Activated CD4-positive, alpha-beta memory T cell treated with anti-CD3 and anti-CD28 coated beads, Interleukin-2, amount 10 ng/mL, durations not matched to agents 7 days and 5 days (primary cell): ENCODE measurements at places on chromosomes 11 and 22.

GRCh38 chr11:3736816-3737215 lies 60.5 kb downstream of the NUP98 start:
- no peak for DNase-seq
- no peaks in the 10 kb centered on the region for H3K27me3 ChIP-seq
- no peak overlapping the region for H3K27ac ChIP-seq
- no peak overlapping the region for H3K4me3 ChIP-seq

DNA sequence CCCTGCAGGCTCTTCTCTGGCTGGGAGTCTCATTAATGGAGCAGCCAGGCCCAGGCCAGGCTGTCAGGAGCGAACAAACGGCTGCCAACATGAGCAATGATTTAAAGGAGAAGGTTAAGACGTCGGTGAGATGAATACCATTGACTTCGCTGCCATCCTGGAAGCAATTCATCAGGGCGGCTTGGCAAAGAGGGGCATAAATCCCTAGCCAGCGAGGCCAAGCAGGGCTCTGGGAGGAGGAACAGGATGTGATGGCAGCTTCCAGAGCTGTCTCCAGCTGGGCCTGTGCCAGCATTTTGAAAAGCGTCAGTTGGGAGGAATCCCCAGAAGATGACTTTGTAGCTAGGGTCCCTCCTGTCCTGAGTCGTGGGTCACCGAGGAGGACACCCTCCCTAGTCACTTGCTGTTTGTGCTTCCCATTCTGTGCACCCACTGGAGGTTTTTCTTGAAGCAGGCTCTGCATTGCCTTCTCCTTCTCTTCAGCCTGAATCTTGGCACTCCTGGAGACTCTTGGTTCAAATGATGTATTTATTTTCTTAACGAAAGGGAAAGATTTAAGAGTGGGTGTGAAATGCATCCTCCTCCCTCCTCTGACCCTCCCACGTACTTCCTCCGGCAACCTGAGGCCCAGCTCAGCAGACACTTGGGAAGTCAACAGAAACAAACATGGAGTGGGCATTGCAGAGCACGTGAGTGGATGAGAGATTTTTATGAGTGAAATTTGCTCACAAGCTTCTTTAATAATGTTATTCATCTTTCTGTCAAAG lies 476.3 kb upstream of the CADM1 start:
- no peaks in the 10 kb centered on the region for H3K4me1 ChIP-seq
- H3K27ac ChIP-seq: no peak overlapping the region
- no peak overlapping the region for H3K4me3 ChIP-seq
- DNase-seq: no peak
- no peaks in the 10 kb centered on the region for H3K36me3 ChIP-seq
- peaks cover 10% of the 10 kb centered on the region for H3K27me3 ChIP-seq

DNA sequence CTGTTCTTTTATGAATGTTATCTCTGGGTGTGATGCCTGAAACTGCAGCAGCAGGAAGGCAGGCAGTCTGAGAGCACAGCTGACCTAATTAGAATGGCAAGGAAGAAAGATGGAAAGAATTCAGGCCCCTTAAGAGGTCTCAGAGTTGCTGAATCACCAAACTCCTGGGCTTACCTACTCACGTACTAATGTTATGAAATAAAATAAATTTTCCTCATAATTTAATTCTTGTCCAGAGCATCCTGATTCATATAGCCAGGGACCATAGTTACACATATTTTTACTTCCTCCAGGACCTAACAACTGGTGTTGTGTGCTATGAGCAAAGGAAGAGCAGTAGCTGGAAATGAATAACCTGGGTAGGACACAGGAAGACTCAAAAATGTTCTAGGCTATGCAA lies 41.9 kb downstream of the SNX19 start:
- peaks cover 49% of the 10 kb centered on the region for H3K36me3 ChIP-seq
- no peaks in the 10 kb centered on the region for H3K27me3 ChIP-seq
- DNase-seq: no peak
- no peaks in the 10 kb centered on the region for H3K4me1 ChIP-seq
- no peak overlapping the region for H3K27ac ChIP-seq

DNA sequence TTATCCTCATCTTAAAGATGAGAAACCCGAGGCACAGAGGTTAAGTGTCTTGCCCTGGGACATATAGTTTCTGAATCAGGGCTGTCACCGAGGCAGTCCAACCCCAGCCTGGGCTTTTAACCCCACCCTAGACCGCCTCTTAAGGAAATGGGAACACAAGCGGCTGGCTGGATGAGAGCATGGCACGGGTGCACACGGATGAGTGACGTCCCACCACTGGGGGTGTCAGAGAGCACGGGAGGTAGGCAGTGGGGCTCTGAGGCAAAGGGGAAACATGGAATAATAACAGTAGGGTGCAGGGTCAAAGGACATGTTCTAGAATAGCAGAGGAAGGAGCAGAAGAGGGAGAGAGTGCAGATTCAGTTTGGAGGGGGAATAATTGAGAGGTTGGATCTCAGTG lies 22.3 kb downstream of the PPFIBP2 start:
- H3K36me3 ChIP-seq: peaks cover 10% of the 10 kb centered on the region
- H3K27me3 ChIP-seq: peaks cover 20% of the 10 kb centered on the region
- peaks cover 71% of the 10 kb centered on the region for H3K4me1 ChIP-seq
- DNase-seq: no peak

DNA sequence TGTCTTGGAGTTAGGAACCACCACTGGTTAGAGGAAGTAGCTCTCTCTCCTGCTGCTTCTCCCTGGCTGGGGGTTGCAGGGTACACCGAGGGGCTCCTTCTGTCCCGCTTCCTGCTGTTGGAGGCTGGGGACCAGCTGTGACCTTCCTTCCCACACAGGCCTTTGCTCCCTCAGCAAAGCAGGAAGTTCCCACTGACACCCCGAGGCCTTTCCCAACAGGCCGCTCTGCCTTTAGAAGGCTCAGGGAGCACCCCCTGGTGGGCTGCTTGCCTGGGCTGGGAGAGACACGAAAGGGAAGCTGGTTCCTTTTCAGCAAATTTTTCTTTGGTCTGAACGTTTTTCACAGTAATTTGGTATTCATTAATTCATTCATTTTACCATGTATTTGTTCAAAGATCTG lies 527.9 kb upstream of the B3GAT1 start:
- no peaks in the 10 kb centered on the region for H3K36me3 ChIP-seq
- no peak overlapping the region for H3K27ac ChIP-seq
- H3K27me3 ChIP-seq: no peaks in the 10 kb centered on the region
- no peaks in the 10 kb centered on the region for H3K4me1 ChIP-seq
- H3K4me3 ChIP-seq: no peak overlapping the region
- DNase-seq: no peak

DNA sequence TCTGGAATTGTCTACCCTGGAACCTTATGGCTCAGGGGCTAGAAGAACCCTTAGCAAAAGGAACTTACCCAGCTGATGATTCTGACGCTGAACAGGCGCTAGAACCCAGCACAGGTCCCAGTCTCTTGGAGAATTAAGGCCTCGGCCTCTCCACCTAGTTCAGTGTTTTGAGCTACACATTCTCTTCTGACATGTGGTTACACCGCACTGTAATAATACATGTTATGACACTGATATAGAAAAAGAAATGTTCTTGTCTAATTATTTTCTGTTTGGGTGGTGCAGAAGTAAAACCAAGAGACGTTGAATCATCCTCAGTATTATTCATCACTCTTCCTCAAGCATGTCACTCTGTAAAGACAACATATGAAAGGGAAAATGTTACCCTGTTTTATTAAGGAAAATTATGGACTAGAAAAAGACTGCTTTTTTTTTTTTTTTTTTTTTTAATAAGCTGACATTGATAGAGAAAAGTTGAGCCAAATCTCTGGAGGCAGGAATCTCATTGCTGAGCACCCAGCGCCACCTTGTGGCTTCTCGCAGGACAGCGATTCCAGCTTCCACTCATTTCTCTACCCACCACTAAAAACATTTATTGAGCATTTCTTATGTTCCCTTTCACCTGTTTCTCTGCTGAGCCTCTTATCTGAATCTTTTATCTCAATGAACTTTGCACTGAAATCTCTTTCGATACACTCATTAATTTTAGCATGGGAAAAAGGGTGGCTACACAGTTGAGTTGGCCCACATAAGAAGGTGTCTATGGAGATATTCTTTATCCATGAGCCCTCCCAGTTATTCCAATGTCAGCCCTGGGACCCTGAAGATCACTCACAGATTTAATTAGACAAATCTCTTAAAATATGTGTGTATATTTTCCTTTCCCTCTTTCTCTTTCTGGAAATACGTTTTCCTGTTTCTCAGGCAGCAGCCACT lies 12.6 kb upstream of the APLNR start:
- H3K27me3 ChIP-seq: peaks cover 26% of the 10 kb centered on the region
- H3K27ac ChIP-seq: no peak overlapping the region
- peaks cover 6% of the 10 kb centered on the region for H3K4me1 ChIP-seq
- no peaks in the 10 kb centered on the region for H3K36me3 ChIP-seq
- H3K4me3 ChIP-seq: no peak overlapping the region

GRCh38 chr11:12109591-12110196 lies 696 bp upstream of the MICAL2 start:
- H3K4me1 ChIP-seq: peaks cover 59% of the 10 kb centered on the region
- H3K27me3 ChIP-seq: no peaks in the 10 kb centered on the region
- peak overlapping the region; percentile 82 for H3K4me3 ChIP-seq
- peak overlapping the region; percentile 97 for H3K27ac ChIP-seq

DNA sequence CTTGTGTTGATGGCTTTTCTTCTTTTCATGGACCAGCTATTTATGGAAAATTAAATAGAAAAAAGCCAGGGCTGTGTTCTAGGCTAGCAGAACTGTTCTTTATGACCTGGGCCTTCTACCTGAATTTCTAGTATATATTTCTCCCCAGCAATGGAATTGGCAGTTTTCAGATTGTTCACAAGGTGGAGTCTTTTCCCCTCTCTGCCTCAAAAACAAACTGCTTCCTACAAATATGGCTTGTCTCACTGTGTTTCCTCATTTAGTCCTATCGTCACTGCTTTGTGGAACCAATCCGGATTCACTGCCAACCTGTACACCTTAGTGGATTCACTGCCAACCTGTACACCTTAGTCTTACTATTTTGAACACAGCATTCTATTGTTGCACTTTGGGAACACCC lies 5.0 kb upstream of the APOL5 start:
- H3K4me1 ChIP-seq: no peaks in the 10 kb centered on the region
- no peak overlapping the region for H3K27ac ChIP-seq
- DNase-seq: no peak
- H3K27me3 ChIP-seq: peaks cover 5% of the 10 kb centered on the region
- no peaks in the 10 kb centered on the region for H3K36me3 ChIP-seq
- no peak overlapping the region for H3K4me3 ChIP-seq

GRCh38 chr11:29656597-29656996 lies 360.2 kb downstream of the KCNA4 start:
- no peak for DNase-seq
- H3K36me3 ChIP-seq: no peaks in the 10 kb centered on the region
- no peak overlapping the region for H3K4me3 ChIP-seq
- no peaks in the 10 kb centered on the region for H3K27me3 ChIP-seq
- no peak overlapping the region for H3K27ac ChIP-seq
- no peaks in the 10 kb centered on the region for H3K4me1 ChIP-seq

- H3K4me3 ChIP-seq: no peak overlapping the region
- H3K27ac ChIP-seq: no peak overlapping the region
- peaks cover 20% of the 10 kb centered on the region for H3K4me1 ChIP-seq
- peaks cover 22% of the 10 kb centered on the region for H3K27me3 ChIP-seq
- no peaks in the 10 kb centered on the region for H3K36me3 ChIP-seq
Observed at GRCh38 chr22:29157759-29158535, 47.7 kb upstream of the EMID1 start.

DNA sequence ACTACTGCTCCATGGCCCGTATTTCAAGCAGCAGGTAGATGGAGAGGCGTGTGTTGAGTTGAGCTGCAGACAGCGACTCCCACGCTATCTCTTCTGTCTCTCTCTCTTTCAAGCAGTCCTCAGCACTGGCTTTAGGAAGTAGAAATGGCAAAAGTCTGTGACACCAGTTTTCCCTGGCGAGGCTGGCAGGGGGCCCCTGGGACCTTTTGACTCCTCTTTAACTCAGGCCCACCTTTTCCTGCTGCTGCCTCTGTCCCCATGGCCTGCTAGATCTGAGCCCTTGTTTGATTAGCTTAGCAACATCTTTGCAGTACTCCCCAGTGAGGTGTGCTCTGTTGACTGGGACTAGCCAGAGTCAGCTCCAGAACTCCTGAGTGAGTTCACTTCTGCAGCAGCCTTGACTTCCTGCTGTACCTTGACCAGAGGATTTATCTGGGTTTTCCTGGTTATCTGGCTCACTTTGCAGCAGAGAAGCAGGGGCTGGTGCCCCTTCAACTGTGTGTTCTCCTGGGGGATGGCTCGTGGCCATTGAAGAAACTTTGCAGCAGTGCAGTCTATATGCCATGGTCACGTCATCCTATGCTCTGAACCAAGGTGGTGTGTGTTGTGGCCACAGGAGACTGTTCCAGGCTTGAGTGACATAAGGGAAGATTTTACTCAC lies 183.9 kb downstream of the DBX1 start:
- H3K4me3 ChIP-seq: no peak overlapping the region
- DNase-seq: no peak
- no peaks in the 10 kb centered on the region for H3K36me3 ChIP-seq
- H3K27ac ChIP-seq: no peak overlapping the region
- H3K27me3 ChIP-seq: peaks cover 21% of the 10 kb centered on the region
- H3K4me1 ChIP-seq: peaks cover 12% of the 10 kb centered on the region

DNA sequence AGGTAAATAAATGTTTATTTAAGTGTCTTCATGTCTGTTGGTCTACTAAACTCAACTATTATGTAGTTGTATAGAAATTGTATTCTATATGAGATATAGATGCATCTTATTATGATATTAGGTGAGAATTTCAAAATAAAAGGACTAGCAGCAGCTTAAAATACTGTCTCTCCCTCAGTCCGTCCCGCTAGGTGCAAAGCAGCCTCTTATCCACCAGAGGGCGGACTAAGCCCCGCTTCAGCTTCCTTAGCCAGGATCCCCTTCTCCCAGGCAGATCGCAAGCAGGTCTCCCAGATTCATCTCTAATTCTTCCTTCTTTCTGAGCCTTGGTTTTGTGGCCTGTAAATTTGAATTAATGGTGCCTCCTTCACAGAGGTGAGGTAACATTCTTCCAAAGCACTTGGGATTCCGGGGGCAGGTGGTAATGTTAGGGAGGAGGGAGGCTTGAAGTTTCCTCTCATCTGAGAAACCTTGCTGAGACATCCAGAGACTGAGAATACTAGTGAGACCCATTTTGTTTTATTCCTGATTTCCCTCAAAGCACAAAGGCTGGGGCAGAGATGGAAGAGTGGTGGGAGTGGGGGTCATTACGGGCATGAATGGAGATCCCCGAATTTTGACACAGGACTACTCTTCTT lies 13.5 kb upstream of the INSC start:
- H3K27me3 ChIP-seq: peaks cover 33% of the 10 kb centered on the region
- H3K4me1 ChIP-seq: peaks cover 2% of the 10 kb centered on the region
- H3K27ac ChIP-seq: no peak overlapping the region
- H3K4me3 ChIP-seq: no peak overlapping the region
- peak; percentile 62 for DNase-seq

GRCh38 chr11:90134478-90135003 lies at the start of gene NAALAD2:
Gene NAALAD2, plus strand, starts transcription at chr11:90134663. Its CDS starts 96 bp downstream, at chr11:90134759.
- H3K4me1 ChIP-seq: peaks cover 11% of the 10 kb centered on the region
- H3K36me3 ChIP-seq: peaks cover 2% of the 10 kb centered on the region
- no peak for DNase-seq
- peak within 1 kb of the TSS; percentile 19 for H3K4me3 ChIP-seq
- H3K27me3 ChIP-seq: peaks cover 47% of the 10 kb centered on the region

DNA sequence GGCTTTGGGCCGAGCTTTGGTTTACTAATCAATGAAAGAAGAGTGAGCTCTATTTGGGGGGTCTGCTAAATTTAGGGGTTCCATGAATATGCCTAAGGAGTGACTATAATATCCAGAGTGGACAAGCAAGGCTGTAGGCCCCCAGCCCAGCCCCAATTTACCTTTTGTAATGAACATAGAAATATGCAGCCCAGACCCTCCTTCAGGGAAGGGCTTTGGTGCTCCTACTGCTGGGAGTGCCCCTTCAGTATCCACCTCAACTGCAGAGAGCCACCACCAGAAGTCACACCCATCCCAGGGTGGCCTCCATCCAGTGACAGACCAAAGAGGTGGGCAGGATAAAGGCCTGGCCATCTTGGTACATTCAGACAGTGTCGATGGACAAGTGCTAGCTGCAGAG lies 43.1 kb downstream of the CHST1 start:
- no peaks in the 10 kb centered on the region for H3K4me1 ChIP-seq
- H3K27me3 ChIP-seq: peaks cover 16% of the 10 kb centered on the region
- H3K27ac ChIP-seq: no peak overlapping the region
